ENCODE measurements at places on chromosomes 1 and 21. TPM values are rescaled to one million over a fixed set of nuclear protein-coding genes. Genes with fewer than 3 reads are reported as not detected.

OR2L8 gene
- not detected for total RNA-seq

RHBDL2 gene
- not detected for total RNA-seq

ANGPTL7 gene
- not detected for total RNA-seq

MCOLN2 gene
- 0.45 TPM for total RNA-seq

HSPA6 gene
- total RNA-seq: under 0.01 TPM

AJAP1 gene
- 0.15 TPM for total RNA-seq

TSACC gene
- 2.2 TPM for total RNA-seq

TDRD10 gene
- total RNA-seq: not detected

SEC16B gene
- 4.0 TPM for total RNA-seq

XKR8 gene
- total RNA-seq: 9.8 TPM

NFASC gene
- 1.2 TPM for total RNA-seq

PLEKHN1 gene
- total RNA-seq: 1.9 TPM
